ENCODE measurements at places on chromosomes 7 and 10.

- no peak for DNase-seq
Measured at GRCh38 chr10:113666682-113667252, 2.9 kb upstream of the NRAP start.

DNA sequence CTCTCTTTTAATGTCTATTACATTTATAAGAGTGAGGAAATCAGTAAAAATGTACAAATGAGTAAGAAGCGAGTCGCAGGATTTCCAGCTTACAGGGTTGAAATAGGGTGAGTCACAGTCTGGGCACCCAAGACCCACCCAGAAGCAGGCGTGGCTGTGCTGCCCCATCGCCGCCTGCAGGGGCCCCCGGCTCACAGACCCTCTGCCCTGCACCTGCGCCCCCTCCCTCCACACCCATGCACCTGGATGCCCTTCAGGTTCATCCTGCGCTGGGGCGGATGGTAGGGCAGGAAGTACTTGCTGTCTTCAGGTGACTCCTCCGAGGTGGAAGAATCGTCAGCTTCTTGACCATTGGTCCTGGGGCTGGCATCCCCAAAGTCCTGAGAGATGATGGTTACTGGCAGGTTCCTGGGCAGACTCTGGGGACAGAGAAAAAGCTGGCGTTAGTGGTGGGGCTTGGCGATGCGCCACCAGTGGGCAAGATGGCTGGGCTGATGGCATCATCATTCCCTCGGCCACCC, 90.2 kb upstream of the GNA12 start:
- no peak for DNase-seq

- no peak for DNase-seq
Measured at GRCh38 chr10:75948583-75948982, 517.2 kb downstream of the LRMDA start.

DNA sequence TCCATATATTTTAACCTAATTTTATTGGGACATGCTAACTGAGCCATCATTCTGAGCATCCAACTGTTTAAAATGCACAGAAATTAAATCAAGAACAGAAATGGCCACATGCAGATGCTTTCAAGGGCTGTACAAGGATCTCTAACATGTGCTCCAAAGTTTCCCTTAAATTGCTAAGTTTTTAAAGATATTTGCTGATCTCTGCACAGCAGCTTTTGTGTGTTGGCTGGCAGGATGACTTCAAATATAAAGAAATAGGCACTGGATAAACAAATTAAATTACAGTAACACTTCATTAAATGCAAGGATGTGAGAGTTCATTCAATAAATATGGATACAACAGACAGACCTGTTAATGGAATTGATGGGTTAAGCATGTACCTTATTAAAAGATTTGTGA, 148.0 kb upstream of the MEOX2 start:
- DNase-seq, result no peak

DNA sequence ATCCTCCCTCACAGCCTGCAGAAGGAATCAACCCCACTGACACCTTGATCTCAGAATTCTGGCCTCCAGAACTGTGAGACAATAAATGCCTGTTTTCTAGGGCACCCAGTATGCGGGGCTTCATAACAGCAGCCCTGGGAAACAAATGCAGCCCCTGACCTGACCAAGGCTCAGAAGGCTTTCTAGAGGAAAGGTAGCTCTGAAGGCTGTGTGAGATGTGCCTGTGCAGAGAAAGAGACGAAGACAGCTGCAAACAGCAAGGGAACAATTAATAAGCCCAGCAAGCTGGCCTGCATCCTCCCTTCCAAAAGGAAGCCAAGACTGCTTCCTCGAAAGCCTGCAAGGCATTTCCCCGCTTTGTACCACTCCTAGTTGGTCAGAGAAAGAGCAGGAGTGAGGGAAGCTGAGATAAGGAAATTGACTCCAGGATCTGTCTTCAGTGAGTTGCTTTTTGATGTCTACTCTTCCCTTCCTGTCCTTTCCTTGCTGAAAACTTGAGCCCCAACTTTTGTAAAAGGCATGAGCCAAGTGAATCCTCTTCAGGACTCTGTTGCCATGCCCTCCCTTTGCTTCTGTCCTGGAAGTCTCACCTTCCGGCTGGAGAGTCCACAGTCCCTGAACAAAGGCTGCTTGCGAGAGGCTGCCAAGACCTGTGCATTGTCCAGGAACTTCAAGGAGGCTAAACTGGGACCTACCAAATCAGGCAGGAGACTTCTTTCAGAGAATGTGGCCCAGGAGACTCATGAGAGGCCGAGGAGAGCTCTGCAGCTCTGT, 71.2 kb upstream of the ARID5B start:
- DNase-seq, result no peak

DNA sequence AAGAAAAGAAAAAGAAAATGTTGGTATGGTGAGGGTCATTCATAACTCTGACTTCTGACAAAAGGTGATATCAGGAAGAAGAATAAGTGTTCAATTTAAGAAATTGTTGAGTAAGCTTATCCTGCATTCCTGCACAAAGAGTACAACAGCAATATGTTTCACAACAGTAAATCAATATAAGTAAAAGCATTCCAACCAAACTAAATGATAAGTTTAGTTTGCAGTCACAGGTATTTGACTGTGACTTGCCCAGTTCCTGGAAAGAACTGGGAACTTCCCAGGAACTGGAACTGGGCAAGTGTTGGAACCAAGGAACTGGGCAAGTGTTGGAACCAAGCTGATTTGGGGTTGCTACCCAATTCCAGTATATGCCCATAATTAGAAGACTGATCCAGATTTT, 35.0 kb downstream of the NEURL1 start:
- no peak for DNase-seq

- no peak for DNase-seq
Measured at GRCh38 chr10:62284221-62284620, 15.6 kb upstream of the RTKN2 start.

DNA sequence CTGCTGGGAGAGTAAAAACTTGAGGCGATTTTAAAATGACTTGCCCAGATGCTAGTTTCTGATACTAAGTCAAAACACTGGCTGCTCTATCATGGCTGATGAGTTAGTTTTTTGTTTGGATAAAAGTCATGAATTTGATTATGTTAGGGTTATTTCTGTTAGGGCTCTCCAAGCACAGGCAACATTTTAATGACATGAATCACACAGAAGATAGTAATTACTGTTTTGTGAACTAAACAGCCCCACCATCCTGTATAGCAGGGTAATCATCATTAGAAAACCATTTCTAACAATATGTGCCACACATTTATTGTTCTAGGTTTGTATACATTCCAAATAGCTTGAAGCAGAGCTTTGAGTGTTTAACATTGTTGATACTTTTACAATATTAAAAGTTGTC, 750.3 kb downstream of the ANKRD7 start:
- no peak for DNase-seq

- DNase-seq, result no peak
Measured at GRCh38 chr7:30226614-30227268, 57.7 kb upstream of the ZNRF2 start.

DNA sequence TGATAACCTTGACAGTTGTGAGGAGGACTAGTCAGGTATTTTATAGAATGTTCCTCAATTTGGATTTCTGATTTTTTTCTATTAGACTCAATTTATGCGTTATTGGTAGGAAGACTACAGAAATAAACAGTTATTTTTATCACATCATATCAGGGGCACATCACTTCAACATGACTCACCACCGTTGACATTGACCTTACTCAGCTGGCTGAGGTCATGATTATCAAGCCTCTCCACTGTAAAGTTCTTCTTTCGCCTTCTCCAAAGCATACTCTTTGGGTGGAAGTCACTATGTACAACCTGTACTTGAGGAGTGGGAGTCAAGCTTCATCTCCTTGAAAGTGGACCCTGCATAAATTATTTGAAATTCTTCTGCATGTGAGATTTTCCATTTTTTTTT, 194.3 kb upstream of the IGFBP3 start:
- no peak for DNase-seq

Data from activated T-cell treated with anti-CD3 and anti-CD28 coated beads for 4 hours (primary cell).